Hippocampal formation (tissue), 2 donors: ENCODE measurements at places on chromosomes 12 and 14.

DNA sequence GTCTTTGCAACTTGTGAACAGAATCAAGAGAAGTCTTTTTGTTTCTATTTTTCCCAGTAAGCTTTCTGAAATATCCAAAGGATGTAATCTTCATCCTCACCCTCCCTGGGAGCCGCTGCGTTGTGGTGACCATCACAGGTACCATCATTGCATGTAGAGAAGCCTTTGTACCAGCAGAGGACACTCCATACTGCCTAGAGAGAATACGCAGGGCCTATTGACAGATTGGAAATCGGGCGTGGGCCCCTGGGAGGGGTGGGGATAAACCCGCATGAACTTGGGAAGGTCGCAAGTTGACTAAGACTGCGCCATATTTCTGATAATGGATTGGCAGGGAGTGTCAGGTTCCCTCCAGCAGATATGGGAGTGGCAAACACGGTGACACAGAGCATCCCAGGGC lies 12.7 kb downstream of the KRT1 start:
- no peak for DNase-seq

DNA sequence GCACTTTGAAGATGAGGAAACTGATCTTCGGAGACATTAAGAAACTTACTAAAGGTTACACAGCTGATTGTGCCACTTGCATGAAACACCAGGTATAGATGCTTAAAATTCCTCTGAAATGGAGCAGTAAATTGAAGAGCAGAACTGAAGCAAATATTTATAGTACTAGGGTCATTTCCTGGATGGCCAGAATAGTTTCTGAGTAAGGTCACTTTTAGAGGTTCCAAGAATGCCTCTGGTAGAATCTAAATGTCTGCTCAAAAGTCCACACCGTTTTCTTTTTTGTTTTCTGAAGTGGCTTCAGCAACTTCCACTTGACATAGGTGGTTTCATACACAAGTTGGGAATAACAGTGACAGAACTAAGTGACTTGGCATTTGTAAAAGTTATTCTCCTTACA lies 19.4 kb downstream of the TPH2 start:
- DNase-seq, result no peak

DNA sequence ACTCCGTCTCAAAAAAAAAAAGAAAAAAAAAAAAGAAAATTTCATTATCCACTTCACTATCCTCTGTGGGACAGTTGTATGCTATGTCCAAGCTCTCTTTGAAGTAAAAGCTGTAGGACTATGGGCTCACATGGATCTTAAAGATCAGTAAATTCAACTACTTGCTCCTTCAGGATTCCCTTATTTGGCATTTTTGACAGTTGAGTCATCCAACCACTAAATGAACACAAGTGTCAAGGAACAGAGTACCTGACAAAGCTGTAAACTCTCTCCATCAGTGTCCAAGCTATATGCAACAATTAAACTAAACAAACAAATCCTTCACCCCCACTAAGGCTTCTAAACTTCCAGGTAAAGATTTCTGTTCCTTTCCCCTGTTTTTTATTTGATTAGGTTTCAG lies 177.0 kb downstream of the CEP128 start:
- DNase-seq, result no peak

- DNase-seq, result no peak
These were observed 414.8 kb upstream of the LMO3 start for GRCh38 chr12:17020765-17021164.

DNA sequence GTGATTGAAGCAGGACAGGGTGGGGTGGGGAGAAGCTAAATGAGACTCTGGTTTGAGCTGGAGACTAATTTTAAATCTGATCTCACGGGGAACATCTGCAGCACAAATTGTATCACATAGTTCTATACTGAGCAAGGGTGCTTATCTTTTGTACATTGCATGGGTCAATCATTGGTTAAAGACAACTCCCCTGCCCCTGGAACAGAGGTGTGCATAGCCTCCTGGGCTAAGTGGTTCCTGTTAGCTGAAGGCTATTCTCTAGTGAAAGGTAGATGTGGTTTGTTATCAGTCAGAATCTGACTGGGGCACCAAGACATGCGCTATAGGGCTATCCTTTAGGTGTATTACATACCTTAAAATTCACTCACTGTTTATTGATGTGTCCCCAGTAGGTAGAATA lies 103.9 kb upstream of the KITLG start:
- no peak for DNase-seq
